ENCODE measurements at places on chromosomes 3 and 15.

DNA sequence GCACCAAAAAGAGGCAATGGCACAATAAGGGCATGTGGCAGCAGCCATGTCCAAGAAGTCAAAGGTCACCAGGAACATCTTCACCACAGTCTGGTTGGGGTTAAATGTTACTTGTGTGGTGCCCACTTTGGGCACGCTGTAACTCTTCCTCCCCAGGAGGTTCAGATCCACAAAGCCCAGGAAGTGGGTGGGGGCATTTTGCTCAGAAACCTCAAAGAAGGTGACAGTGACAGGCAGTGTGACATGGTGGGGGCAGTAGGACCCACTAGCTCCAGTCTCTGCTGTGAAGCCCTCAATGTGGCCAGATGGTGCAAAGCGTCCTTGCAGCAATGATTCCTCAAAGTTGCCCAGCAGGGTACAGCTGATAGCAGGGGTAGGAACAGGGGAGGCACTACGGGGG, 5.8 kb downstream of the ZNF80 start:
- DNase-seq: no peak

DNA sequence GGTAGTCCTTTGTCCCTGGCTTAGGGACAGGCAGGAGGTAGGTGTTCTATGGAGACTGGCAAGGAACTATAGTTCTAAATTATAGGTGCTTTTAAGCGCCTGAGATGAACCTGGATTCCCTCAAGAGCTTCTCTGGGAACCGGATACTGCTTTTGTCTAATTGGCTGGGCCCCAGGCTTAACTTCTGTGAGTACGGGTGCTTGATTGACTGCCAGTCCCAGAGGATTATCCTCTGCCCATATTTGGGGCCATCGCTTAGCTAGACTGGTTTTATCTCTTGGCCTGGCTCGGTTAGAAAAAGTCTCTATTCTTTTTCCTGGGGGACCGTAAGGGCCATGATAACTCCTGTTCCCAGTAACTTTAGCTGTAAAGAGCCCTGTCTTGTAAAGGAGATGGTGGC, 339.1 kb downstream of the KCNH8 start:
- DNase-seq: no peak

- no peak for DNase-seq
Measured at GRCh38 chr3:151501171-151501922, 40.5 kb upstream of the IGSF10 start.

DNA sequence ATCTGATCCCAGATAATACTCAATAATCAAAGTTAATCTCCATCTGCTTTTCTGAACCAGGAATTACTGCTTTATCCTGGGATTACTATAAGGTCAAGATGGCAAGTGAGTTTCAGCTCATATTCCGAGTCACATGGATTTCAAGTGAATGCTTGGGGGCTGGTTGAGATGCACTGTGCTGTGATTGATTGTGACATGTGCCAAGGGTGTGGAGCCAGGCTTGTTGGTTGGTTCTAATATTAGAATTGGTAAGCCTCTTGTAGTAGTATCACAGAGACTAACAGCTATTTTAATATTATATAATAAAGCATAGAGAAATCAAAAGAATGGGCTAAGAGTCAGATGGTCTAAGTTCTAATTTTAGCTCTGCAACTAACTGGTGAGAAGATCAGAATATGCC, 74.2 kb upstream of the ICE2 start:
- DNase-seq: no peak

DNA sequence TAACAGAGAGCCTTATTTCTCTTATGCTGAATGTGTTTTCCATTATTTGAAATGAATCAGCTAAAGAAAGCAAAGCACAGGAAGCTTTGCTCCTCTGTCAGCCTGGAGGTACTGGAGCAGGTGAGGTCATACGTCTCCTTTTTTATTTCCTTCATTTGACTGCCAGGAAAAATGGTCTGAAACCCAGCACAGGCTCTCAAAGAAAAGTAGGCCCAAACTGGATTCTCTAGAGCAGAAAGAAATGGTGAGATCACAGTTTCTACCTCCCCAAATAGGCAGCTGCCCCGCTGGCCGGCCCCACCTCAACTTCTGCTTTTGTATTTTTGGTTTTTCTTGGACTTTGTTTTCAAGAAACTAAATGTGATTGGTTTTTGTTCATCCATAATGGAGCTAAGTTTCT, 95.1 kb downstream of the RPL39L start:
- DNase-seq: peak; percentile 60

- DNase-seq: no peak
Measured at GRCh38 chr3:98745718-98746117, 17.4 kb upstream of the ST3GAL6 start.

DNA sequence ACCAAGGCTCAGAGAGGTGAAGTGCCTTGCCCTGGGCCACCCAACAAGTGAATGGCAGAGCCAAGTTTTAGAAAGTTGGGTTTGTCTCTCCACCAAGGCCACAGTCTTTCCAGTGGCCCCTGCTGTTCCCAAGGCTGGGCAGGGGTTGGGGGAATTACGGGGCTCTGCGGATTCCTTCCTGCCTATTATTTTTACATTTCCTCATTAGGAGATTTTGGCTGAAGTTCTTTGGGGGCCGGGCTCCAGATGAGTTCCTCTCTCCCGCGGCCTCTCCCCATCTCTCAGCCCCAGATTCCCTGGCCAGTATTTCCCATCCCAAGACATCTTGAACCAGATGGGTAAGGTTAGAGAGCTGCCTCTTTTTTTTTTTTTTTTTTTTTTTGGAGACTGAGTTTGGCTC, 44.0 kb upstream of the SMAD6 start:
- DNase-seq: no peak

GRCh38 chr3:167605871-167606270, 47.9 kb downstream of the WDR49 start:
- DNase-seq: no peak

DNA sequence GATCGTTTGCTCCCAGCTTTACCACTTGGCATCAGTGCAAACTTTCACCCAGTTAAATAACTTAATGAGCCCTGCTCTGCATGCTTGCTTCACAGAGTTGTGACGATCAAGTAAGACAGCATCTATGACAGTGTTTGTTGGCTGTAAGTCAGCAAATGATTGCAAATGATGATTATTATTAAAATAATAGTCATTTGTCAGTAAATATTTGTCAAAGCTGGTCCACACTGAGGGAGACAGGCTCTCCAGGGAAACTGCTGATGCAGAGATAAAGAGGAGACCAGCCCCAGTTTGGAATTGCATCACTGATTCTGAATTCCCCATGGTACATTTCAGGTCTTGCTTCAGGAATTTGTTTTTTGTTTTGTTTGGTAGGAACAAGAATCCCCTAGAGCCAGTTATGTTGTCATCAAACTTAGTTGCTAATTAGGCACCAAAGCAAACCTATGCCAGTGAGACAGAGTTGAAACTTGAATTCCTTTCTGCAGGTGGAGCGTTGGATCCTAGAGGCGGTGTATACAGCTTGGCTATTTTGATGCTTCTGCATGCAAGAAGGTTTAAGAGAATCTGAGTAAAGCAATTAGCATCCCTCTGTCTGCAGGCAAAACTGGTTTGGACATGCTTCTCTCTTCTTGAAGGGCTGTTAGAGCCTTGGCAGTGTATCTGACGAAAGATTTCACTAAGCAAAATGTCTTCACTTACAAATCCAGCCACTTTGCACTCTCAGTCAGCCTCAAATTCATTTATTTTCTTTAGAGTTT, 338.6 kb upstream of the TPRG1 start:
- DNase-seq: no peak
